ENCODE measurements at places on chromosomes 6 and 20.

DNA sequence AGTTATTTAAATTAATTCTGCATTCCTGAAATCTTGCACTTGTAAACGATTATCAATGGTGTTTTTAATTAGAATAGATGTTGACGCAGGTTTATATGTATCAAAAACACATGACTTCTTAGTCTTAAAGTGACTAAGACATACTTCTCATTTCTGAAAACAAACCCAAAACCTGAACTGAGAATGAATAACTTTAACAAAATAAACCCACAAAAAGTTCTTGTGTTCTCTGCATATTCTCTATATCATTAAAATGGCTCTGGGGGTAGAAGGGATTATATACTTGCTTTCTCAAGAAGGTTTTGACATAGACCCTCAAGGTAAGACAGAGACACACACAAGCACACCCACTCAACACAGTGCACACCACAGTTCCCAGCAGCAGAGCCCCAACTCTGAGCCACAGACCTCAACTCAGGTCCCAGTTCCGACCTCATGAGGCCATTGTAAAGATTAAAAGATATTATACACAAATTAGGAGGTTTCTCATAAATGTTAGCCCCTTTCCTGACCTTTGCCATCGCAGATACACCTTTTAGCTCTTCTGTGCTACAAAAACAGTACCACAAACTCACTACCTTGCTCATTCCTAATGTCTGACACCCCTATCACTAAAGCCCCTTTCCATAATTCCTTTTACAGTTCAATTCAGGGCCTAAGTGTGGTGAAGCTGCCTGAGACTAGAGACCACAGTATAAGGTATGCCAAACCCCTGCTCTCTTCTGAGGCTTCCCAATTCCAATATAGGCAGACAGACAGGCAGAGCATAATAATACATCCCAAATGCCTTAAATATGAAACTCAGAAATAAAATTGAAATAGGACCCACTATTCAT lies 267.8 kb downstream of the PTPRK start:
- DNase-seq, result no peak

DNA sequence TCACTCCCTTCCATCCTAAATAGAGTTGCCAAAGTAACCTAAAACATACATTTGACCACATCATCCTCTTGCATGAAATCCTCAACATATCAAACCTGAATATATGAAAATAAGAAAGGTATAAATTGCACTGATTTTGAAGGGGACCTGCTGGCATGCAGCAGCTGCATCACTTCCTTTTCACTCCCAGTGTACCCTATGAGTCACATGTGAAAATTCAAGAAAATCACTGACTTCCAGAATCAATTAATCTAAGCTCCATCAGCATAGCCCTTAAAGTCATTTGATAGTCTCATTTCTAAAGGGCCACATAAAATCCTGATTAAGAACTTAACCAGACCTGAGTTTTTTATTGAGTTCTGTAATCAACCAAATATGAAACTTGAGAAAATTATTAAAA lies 24.3 kb downstream of the SNX14 start:
- DNase-seq, result no peak

- no peak for DNase-seq
Measured at GRCh38 chr6:139944976-139945375, 570.5 kb upstream of the CITED2 start.

GRCh38 chr6:7188492-7188891 lies 80.7 kb downstream of the RREB1 start:
- no peak for DNase-seq

DNA sequence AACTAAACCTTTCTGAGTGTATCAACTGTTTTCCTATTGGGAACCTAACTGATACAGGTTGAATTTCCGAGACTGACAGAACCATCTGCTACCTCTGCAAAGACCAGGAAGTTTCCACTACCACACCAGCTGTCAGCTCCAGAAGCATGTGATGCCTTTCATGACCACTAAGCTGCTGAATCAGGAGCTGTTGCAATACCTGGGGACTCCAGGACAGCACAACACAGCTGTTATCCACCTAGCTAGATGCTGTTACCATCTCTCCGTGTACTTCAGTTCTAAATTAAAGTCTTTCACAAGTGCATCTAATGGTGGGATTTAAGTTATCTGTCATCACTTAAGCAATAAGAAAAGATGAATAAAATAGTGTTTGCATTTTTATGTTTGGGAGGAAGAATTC lies 158.2 kb upstream of the IMPG1 start:
- peak; percentile 12 for DNase-seq

DNA sequence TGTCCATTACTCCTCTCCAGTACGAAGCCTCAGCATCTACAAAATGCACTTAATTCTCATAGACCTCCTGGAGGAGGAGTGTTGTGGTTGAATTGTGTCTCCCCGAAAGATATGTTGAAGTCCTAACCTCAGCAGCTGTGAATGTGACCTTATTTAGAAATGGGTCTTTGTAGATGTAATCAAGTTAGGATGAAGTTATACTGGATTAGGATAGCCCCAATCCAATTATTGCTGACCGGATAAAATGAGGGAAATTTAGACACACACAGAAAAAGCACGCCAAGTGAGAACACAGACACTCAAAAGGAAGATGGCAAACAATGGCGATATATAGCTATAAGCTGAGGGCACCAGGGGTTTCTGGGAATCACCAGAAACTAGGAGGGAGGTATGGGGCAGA lies 64.2 kb upstream of the FAM184A start:
- DNase-seq, result no peak

GRCh38 chr6:80250391-80250997 lies 144.0 kb downstream of the BCKDHB start:
- no peak for DNase-seq

DNA sequence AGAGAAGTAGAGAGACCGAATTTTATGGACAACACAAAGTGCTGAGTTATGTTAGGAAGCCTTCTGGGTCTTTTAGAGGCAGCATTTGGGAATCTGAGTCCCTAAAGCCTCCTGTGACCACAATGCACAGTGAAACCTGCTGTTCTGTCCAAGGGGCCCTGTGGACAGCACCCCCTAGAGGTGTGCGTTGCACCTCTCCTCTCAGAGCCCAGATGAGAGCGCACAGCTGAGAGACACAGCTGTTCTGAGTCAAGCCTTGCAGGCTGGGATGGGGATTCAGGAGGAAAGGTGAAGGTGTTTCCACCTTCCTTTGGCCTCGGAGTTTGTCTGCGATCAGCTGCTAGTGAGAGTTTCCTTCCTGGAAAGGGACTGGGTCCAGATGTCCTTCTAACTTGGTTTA lies 13.0 kb downstream of the PCK1 start:
- DNase-seq, result peak; percentile 79

DNA sequence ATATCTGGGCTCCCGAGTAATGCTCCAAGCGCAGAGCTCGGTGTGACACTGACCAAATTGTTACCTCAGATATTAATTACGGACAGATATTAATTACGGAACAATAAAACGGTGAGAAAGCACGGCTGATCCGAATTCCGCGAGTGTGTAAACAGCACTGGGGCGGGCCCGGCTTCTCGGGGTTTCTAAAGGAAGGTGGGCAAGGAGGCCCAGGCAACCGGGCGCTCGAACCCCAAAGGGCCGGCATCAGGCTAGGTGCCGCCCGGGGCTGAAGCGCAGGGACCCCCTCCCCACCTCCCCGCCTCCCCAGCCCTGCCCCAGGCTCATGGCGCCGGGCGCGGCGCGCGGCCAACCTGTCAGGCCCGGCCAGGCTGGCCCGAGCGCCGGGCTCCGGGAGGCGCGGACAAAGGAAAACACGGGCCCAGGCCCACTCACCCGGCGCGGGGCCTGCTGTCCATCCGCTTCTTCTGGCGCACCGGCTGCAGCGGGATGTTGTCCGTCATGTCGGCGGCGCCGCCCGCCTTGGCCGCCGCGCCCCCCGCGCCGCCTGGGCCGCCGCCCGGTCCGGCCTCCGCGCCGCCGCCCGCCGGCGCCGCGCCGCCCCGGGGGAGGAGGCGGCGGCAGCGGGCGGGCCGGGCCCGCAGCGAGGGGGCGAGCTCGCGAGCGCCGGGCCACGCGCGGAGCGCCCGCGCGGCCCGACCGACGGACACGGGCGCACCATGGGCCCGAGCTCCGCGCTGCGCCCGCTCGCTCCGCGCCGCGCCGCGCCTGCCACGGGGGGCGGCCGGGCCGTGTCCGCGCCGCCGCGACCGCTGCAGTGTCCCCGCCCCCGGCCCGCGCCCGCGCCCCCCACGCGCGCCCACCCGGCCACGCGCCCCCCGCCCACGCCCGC lies at the start of gene ATP9A:
ATP9A (minus strand) TSS at position 524 of the 892 bp plus-strand sequence; CDS start at position 503, 21 bp downstream.
- DNase-seq, result peak; percentile 32

- peak; percentile 6 for DNase-seq
Measured at GRCh38 chr6:48826901-48827701, 636.0 kb downstream of the MMUT start.

DNA sequence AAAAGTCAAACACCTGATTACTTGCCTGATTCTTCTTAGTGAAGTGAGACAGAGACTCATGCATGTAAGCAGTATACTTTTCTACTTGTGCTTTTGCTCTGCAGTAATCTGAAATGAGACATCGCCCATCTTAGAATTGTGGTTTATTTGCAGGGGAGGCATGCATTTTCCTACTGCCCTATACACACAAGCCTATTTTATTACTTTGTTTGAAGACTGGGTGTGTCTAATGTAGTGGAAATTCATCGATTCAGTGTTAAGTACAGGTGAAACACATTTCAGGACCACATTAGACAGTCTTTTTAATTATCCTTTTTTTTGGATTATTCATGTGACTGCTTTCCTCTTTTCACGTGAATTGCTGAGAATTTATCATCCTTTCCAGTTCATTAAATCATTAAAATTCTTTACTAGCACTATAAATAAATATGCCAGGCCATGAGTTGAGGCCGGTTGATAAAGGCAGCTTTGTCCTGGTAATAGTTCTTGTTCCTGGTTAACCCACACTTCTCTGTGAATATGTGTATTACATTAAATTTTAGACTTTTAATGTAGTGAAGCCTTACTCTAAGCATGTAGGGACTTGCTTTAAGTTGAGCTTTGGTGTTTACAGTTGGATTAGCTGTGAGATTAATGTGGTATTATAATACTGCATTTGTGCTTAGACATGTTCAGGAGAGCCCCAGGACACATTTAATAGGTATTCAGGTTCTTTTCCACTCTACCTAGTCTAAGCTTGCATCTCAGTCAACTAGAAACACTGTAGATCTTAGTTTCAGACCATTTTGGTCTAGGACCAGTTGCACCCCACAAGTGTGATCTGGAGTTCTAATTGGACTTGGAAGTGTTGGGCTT lies 10.8 kb upstream of the BTBD3 start:
- DNase-seq, result no peak

- no peak for DNase-seq
Measured at GRCh38 chr20:23283096-23283850, 67.3 kb upstream of the NXT1 start.

DNA sequence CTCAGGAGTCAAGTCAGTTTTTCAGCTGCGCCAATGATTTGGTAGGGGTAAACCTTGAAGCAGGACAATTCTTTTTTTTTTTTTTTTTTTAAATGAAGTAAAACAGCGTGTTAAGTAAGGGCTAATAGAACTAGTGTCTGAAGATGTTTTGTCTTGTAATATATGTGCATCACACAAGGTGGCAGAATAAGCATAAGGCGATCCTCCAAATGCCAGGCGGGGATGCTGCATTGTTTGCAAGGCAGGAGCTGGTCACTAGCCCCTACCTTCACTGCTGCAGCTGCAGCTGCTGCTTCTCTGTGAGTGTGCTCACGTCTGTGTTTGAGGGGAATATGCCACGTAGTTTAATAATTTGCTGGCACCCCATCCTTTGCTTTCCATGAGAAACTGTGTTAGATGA lies 272.7 kb upstream of the MAP3K7 start:
- DNase-seq, result no peak

DNA sequence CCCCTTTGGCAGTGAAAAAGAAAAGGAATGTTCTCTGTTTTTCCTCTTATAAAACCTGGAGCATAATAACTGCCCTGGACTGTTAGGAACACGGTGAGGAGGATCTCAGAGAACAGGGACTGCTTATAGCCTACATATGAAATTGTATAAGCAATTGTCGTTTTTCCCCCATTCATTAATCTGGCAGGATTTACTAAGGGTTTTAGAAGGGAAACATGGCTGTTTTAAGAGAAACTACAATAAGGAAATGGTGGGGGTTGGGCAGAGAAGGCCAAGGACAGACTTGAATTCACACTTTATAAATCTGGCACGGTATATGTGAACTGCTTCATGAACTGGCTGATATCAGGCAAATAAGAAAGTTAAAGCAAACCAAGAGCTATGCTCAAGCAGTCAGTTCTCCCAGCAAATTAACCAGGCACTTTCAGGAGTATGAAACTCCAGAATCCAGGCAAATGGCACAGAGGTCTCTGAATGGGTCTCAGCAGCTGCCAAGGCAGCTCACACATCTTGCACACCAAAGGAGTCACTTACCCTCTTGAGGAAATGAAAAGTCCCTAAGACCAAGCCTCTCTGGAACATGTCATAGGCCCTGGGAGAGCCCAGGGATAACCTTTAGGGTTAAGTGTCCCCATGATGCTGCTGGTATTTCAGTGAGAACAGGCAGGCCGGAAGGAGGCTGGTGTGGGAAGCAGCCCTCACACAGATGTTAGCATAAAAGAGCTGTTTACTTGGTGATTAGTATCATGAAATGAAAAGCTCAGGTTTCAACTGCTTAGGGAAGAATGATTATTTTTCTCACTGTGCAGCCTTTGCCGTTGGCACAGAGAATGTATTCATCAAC lies 260.5 kb upstream of the MARCKS start:
- no peak for DNase-seq

GRCh38 chr6:170062209-170062914 lies 228.5 kb downstream of the DLL1 start:
- DNase-seq, result no peak

DNA sequence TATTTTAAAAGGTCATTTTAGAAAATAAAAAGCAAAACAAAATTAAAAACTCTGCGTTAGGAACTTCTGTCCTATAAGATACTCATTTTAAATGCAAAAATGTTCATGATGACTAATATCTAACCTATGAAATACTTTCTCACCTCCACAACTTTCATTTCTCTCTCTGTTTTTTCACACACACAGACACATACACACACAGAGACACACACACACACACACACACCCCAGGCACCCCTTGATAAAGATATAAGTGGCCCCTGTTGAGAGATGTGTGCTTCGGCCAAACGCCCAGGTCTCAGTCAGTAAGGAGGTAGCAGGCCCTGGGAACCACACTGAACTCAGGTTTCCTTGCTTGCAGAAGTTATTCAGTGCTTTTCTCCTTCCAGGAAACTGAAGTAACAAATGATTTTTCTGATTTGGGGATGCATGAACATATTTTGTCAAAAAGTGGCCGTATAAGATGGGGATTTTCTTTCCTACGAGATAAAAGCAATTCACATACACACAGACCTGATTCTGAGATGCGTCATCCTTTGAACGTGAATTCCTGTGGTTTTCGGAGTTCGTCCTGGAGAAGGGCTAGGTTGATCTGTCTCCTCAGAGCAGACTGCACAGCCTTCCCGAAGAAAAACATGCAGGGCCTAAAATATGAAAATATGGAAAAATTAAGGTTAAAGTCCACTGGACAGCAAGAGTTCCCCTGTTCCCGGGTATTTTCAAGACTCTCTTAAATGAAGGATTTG lies 306.8 kb upstream of the FOXQ1 start:
- DNase-seq, result no peak

GRCh38 chr20:21246161-21246560 lies 57.0 kb upstream of the XRN2 start:
- no peak for DNase-seq

GRCh38 chr6:64012351-64013001 lies 376.9 kb downstream of the PHF3 start:
- DNase-seq, result peak; percentile 57

GRCh38 chr6:42714098-42714761 lies 8.2 kb downstream of the PRPH2 start:
- DNase-seq, result no peak
